Immature natural killer cell (primary cell): ENCODE measurements at places on chromosomes 3 and 15. TPM values are rescaled to one million over a fixed set of nuclear protein-coding genes. Genes with fewer than 3 reads are reported as not detected.

Gene MKRN3
- not detected for polyA plus RNA-seq

Gene SLC22A14
- not detected for polyA plus RNA-seq

Gene CHRM5
- polyA plus RNA-seq: not detected

Gene PROS1
- 0.93 TPM for polyA plus RNA-seq

Gene POLQ
- polyA plus RNA-seq: not detected

Gene MAN2C1
- 30.1 TPM for polyA plus RNA-seq

Gene BTLA
- polyA plus RNA-seq: 1.1 TPM

Gene LEKR1
- polyA plus RNA-seq: 1.6 TPM

Gene AGTR1
- not detected for polyA plus RNA-seq
